ENCODE measurements at places on chromosomes 5 and 9.

GRCh38 chr5:91160714-91161285, 222.3 kb downstream of the ARRDC3 start:
- DNase-seq, result no peak

DNA sequence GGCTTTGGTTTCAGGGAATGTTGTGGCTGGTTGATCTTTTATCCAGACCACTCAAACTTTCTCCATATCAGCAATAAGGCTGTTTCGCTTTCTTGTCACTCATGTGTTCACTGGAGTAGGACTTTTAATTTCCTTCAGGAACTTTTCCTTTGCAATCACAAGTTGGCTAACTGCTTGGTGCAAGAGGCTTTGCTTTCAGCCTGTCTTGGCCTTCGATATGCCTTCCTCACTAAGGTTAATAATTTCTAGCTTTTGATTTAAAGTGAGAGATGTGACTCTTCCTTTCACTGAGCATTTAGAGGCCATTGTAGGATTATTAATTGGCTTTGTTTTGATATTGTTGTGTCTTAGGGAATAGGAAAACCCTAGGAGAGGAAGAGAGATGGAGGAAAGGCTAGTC, 7.0 kb upstream of the HRCT1 start:
- no peak for DNase-seq

- no peak for DNase-seq
These were observed 48.2 kb downstream of the RPS6 start for GRCh38 chr9:19331877-19332276.

GRCh38 chr5:35476036-35476435, 141.6 kb upstream of the SPEF2 start:
- DNase-seq, result no peak

DNA sequence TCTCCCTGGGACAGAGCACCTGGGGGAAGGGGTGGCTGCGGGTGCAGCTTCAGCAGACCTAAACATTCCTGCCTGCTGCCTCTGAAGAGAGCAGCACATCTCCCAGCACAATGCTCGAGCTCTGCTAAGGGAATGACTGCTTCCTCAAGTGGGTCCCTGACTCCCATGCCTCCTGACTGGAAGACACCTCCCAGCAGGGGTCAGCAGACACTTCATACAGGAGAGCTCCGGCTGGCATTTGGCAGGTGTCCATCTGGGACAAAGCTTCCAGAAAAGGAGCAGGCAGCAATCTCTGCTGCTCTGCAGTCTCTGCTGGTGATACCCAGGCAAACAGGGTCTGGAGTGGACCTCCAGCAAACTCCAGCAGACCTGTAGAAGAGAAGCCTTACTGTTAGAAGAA, 77.2 kb downstream of the SLCO6A1 start:
- no peak for DNase-seq

GRCh38 chr9:105390871-105391270, 57.0 kb upstream of the FSD1L start:
- DNase-seq, result no peak

- DNase-seq, result no peak
These were observed 188.3 kb upstream of the MEF2C start for GRCh38 chr5:89071101-89071940.

DNA sequence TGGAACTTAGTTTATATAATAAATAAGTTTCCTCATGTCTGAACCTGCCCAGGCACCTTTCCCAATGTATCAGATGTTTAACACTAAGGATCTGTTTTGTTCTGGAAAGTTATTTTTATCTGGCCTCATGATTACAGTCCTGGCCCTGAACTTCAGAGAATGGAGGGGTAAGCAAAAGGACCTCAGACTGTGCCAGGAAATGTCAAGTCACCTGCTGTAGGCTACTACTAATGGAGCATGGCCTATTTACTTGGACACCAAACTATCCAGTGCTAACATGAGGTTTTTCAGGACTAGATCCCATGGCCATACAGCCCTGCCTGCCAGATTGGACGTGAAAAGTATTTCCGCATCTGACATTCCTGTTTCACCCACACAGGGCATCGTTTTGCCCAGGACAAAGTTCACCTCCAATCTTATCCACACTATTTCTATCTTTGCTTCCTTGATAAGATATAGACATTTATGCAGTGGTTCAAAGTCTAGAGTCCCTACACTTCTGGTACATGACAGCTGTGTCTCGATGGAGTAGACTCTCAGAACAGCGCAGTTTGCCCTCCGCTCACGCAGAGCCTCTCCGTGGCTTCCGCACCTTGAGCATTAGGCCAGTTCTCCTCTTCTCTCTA, at the start of gene BTNL8:
TSS of gene BTNL8 (plus strand) at position 539 of the 626 bp plus-strand sequence. CDS start 152 bp downstream, outside the sequence.
- no peak for DNase-seq

DNA sequence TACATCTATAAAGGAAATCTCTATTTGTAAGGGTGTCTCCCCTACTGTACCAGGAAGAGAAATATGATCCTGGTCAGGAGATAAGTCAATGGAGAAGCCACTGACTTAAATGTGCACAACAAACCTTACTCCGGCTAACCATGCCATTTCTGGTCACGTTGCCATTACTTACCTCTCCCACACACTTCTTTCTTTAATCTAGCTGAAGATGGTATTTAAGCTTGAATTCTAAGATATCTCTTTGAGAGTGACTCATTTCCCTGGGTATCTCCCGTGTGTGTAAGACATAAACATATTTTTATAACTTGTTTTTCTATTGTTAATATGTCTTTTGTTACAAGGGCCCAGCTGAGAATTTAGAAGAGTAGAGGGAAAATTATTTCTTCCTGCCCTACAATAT, 296.6 kb downstream of the SEMA5A start:
- DNase-seq, result no peak

- DNase-seq, result no peak
These were observed 371.1 kb upstream of the GRAMD2B start for GRCh38 chr5:126052120-126052519.

GRCh38 chr5:3535414-3536211, 60.0 kb upstream of the IRX1 start:
- no peak for DNase-seq

GRCh38 chr5:142481410-142481809, 156.6 kb upstream of the SPRY4 start:
- no peak for DNase-seq

- no peak for DNase-seq
These were observed 16.4 kb upstream of the ANXA6 start for GRCh38 chr5:151173711-151174611.

GRCh38 chr5:74412066-74412465, 228.5 kb downstream of the ENC1 start:
- DNase-seq, result no peak

DNA sequence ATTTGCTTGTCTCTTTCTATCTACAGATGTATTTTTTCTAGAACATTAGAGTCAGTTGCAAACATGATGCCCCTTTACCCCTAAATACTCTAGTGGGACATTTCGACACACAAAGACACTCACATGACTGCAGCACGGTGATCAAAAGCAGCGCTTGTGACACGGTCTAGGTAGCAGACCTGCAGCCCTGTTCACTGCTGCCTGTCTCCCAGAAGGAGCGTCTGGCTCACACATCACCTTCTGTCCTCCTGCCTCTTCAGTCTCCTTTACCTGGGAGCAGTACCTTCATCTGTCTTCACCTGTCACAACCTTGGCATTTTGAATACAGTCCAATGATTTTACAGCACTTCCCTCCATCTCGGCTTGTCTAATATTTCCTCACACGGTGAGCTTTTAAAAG, 51.9 kb upstream of the SH3PXD2B start:
- DNase-seq, result no peak

GRCh38 chr5:141084487-141084989, 9.9 kb upstream of the PCDHB2 start:
- DNase-seq, result peak; percentile 3

- no peak for DNase-seq
These were observed 10.5 kb downstream of the OR1K1 start for GRCh38 chr9:122810306-122810946.

GRCh38 chr5:133331941-133332340, 280.1 kb downstream of the HSPA4 start:
- DNase-seq, result no peak

DNA sequence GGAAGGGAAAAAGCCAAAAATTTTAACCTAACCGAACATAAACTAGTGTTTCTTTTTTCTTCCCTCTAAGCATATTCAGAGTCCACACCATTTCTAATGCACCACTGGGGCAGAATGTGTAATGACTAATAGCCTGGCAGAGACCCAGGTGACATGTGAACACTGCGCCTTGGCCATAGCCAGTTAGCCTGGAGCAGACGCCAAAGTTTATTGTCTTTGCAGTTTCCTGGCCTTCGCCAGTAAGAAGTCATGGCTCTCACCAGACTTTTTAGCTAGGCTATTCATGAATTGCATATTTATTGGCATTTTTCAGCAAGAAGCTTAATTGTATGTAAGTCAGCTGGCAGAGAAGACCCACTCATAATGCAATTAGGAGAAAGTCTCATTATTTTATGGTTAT, 182.8 kb upstream of the SLC27A6 start:
- DNase-seq, result peak; percentile 84

DNA sequence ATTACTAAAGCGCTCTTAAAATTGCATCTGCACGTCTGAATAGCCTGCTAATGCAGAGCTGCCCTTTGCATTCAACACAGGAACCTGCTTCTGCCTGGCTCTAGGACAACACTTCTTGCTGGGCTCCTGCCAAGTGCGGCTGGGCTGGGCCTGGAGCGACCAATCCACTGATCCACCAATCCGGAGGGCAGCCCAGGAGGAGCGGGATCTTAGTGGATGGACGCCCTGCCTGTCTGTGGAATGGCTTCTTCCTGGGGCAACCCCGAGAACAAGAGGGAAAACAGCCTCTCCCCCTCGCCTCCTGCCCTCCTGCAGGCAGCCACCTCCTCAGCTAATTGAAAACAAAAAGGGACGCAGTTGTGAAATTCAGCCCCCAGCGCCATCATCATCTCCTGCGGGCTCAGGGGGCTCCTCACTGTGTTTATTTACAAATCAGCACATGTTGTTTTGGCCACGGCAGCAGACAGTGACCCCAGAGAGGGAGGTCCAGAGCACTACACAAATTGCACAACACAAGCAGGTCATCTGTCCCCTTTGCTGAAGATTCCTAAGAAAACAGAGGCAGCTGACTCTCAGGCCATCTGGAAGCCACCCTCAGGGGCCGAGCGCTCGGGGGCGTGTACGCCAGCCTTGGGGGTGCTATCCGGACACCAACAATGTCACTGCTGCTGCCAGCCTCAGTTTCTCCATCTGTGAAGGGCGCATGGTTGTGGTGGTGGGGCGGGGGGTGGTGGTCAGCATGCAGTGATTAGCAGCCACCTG, 57.3 kb downstream of the GADD45G start:
- peak; percentile 82 for DNase-seq

DNA sequence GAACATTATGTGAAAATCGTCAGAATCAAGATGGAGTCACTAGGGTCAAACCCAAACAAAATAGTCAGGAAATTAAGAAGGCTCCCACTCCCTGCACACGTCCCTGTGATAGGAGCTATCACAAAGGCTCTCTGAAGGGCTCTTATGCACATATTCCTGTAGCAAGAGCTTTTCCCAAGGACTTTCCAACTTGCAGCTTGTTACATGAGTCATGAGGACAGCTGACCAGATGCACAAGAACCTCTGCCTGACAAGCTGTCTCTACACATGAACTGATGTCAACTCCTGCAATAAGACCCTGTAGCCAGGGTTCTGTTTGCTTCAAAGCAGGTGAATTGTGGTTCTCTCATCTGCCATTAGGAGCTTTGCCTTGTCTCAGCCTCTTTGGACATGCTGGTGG, 122.4 kb downstream of the OLFM1 start:
- no peak for DNase-seq

DNA sequence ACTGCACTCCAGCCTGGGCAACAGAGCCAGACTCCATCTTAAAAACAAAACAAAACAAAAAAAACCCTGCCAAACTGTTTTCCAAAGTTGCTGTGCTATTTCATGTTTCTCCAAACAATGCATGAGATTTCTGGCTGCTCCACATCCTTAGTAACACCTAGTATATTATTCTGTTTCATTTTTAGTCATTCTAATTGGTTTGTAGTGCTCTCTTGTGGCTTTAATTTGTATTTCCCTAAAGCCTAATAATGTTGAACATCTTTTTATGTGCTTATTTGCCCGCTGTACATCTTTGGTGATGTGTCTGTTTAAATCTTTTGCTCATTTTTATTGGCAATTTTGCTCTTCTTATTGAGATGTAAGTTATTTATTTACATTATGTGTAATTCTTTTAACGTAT, 18.4 kb upstream of the TTC1 start:
- no peak for DNase-seq

DNA sequence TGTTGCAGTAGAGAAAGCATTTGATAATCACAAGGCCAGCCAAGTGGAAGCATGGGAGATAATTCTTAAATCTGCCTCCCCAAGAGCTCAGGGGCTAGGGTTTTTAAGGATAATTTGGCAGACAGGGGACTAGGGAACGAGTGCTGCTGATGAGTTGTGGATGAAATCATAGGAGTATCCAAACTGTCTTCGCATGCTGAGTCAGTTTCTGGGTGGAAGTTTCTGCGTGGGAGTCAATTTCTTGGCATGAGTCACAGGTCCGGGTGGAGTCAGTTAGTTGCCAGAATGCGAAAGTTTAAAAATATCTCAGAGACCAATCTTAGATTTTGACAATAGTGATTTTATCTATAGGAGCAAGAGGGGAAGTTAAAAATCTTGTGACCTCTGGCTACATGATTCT, 112.6 kb downstream of the TMC1 start:
- DNase-seq, result no peak

- DNase-seq, result no peak
These were observed 118.4 kb downstream of the MARCHF11 start for GRCh38 chr5:16061163-16061562.

DNA sequence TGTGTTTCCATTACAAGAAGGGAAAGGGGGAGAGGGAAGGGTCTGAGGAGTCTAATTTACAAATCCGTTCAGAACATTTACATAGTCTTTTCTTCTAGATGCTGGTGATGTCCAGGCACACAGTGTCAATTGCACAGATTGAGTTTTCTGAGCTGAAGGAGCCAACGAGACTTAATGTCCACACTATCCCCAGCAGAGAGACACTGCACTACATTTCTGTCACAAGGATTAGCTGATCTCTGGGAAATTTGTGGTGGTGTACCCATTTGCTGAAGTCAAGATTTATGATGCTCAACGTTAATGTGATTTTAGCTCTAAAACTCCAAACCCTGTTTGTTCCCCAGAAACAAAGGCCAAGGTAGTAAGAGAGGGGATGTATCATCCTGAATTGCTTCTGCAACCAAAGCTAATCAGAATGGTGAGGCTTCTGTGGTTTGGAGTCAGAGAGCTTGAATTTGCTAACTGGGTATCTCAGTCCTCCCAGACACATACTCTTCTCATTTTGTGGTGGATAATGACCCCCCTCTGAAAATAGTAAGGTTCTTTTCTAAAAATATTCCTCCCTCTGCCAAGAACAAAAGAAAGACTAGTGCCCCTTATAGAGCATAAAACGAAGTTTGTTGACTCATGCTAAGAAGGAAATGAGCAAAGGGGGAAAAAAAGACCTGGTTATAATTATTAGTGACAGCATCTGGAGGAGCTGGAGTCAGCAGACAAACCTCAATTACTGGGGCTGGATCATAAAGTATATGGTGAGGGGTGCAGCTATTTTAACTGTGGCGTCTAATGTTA, 416.9 kb downstream of the PSAT1 start:
- DNase-seq, result no peak

- no peak for DNase-seq
These were observed 91.5 kb upstream of the CDKN2B start for GRCh38 chr9:22100626-22101025.

GRCh38 chr5:40235471-40236400, 444.0 kb upstream of the PTGER4 start:
- no peak for DNase-seq
